Mammary epithelial cell (primary cell): ENCODE measurements at places on chromosomes 3 and 15.

GRCh38 chr15:35722501-35722900 lies 176.5 kb upstream of the DPH6 start:
- no peak for DNase-seq

- DNase-seq = no peak
These were observed 229.7 kb downstream of the ADAMTS17 start for GRCh38 chr15:100112061-100112420.

DNA sequence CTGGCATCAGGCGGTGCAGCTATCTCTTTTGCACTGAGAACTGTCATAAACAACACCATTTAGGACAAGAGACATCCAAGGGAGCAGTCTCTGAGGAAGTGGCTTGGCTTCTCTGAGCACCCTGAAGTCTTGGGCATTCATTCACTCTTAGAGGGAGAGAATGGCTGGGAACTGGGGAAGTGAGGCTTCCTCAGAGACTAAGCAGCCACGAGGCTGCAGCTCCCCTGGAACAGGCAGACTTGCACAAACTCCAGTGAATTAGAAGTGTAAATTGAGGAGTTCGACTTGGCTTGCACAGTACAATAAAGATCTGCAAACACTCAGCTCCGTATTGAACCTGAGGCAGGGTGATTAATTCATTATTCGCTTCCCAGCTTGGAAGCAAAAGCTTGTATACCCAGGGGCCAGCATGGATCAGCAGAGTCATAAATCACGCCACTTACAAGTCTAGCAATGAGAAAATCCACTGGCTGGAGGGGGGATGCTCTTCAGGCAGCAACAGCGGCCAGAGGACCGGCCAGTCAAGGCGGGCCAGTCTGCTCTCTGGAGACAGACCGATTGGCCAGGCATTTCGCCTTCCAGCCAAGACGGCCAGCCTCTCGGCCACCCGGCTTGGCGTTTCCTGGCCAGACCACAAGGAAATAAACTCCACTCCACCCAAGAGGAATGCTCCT lies 118.8 kb upstream of the ADPGK start:
- no peak for DNase-seq

DNA sequence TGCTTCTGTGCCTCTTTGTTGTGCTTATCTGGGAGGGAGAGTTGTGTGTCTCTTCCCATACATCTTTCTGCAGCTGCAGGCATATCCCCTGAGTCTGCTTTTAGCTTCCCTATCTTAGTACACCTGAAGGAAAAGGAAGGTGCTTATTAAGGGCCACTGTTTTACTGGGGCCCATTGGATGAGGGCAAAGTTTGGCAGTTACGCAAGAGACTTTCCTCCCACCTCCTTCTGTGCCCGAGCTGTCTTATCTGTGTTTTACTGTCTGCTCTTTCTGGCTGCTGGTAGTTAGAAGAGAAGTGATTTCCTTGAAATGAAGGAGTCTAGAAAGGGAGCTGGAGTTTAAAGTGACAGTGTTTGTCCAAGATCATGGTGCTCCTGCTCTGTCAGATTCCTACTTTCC lies 66.5 kb downstream of the GABRG3 start:
- DNase-seq = no peak

DNA sequence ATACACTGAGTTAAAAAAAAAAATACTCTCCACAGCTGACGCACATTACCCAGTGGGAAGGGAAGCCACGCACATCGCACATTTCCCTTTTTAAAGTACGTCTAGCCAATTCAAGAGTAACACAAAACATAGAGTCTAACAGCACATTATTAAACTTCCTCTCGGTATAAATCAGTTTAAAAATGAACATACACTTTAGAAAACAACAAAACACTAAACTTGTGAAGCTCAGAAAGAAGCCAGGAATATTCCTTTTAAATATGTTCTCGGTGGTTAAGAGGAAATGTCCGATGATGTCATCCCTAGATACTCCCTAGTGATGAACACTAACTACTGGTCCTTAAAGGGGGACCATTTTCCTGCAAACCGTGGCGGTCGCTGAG lies 721 bp downstream of the MYEF2 start:
- peak; percentile 20 for DNase-seq

DNA sequence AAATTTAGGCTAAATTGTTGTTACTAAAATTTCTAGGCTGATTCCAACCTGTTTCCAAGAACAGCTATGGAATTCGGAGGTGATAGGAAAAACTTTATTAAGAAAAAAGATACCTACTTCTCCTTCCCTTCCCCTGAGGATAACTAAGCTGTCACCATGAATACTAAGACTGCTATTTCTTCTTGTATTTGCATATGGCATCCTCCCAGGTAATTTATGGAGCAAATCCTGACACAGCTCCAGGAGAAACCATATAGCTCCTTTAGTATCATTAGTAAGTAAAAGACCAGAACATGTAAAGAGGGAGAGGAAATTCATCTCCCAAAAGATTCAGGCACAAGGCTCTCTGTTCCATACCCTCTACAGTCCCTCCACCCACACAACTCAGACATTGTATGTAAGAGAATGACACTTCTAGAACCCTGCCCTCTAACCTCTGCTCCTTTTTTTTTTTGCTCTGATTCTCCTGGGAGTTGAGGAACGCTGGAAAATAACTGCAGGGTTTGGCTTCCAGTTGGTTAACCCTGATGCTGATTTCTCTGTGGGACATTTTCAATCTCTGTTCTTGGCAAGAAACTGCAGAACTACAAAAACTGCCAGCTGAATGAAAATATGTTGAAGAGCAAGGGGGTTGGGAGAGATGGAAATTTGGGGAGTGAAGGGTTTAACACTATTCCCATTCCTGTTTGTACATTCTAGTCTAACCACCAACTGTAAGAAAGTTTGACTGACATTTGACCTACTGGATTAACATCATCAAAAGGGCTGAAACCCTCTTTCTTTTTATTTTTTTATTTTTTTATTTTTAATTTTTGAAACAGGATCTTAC lies 14.2 kb upstream of the MAGI1 start:
- no peak for DNase-seq

GRCh38 chr3:179449636-179450035 lies 1.6 kb downstream of the GNB4 start:
- no peak for DNase-seq

DNA sequence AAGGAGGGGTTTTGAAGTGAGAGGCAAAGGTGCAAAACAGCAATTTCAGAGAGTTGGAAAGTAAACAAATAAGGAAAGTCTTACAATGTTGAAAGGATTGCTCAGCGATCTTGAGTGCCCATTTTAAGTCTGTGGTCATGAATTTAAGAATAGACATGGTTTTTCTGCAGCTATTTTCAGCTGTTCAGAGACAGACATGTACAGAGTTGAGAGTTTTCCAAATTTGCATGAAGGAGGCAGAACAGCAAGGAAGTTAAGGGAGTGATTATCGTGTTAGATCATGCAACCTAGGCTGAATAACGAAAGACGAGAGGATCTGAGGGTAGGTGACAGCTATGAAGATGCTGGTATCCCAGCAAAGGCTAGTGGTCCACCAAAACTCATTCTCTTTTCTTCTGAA lies 37.2 kb downstream of the DET1 start:
- no peak for DNase-seq

DNA sequence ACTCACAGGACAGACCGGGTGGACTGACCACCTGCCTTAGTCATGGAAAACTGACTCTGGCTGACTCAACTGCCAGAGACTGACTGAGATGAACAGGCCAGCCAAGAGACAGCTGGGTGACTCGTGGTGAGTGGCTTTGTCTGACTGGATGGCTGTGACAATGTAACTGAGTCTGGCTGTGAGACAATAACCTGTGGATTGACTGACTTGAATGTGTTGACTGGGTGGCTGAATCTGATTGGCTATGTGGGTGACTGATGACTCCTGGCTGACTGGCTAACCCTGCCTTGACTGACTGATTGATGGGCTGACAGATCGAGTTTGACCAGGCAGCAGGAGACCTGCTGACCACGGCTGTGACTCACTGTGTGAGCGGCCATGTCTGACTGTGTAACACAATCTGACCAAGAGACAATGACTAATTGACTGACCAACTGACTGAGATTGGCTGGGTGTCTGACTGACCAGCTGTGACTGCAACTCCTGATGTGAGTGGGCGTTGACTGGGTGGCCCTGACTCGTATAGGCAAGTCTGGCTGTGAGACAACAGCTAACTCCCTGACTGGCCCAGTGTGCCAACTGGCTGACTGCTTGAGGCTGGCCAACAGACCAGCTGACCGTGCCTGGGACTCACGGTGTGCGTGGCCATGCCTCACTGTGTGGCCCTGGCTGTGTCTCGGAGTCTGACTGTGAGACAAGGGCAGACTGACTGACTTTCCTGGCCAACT lies 509.1 kb downstream of the SHQ1 start:
- DNase-seq = peak; percentile 98

- no peak for DNase-seq
These were observed 1.3 kb upstream of the USP3 start for GRCh38 chr15:63502843-63503738.

DNA sequence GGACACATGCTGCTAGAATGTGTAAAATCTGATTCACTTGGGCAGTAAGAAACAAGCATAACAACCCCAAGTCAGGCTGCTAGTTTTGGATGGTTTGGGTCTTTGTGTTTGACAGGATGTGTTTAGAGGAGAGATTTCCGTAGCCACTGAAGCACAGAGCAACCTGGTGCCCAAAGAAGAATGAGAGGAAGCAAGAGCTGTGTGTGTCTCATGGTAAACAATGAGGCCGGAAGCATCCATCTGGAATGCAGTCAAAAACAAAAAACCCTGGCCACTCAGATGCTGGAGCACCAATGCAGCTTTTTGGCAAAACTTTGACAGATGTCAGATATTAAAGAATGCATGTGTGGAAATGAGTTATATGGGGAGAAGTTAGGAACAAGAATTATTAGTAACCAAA lies 39.4 kb upstream of the SNRK start:
- DNase-seq = no peak

DNA sequence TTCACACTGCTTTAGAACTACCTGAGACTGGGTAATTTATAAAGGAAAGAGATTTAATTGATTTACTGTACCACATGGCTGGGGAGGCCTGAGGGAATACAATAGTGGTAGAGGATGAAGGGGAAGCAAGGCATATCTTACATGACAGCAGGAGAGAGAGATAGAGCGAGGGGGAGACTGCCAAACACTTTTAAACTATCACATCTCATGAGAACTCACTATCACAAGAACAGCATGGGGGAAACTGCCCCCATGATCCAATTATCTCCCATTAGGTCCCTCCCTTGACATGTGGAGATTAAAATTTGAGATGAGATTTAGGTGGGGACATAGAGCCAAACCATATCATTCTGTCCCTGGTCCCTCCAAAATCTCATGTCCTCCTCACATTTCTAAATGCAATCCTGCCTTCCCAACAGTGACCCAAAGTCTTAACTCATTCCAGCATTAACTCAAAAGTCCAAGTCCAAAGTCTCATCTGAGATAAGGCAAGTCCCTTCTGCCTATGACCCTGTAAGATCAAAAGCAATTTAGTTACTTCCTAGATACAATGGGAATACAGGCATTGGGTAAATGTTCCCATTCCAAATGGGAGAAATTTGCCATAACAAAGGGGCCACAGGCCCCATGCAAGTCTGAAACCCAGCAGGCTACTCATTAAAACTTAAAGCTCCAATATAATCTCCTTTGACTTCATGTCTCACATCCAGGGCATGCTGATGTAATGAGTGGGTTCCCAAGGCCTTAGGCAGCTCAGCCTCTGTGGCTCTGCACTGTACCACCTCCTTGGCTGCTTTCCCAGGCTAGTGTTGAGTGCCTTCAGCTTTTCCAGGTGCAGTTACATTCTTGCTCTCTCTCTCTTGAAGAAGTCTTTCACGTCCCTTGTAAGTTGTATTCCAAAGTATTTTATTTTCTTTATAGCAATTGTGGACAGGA lies 481.7 kb upstream of the TGFBR2 start:
- DNase-seq = peak; percentile 83

GRCh38 chr15:85872125-85872524 lies 77.4 kb upstream of the KLHL25 start:
- no peak for DNase-seq

- no peak for DNase-seq
These were observed 953.4 kb downstream of the ZPLD1 start for GRCh38 chr3:103388214-103388613.

GRCh38 chr15:98599909-98600691 lies 48.2 kb upstream of the IGF1R start:
- DNase-seq = peak; percentile 58

DNA sequence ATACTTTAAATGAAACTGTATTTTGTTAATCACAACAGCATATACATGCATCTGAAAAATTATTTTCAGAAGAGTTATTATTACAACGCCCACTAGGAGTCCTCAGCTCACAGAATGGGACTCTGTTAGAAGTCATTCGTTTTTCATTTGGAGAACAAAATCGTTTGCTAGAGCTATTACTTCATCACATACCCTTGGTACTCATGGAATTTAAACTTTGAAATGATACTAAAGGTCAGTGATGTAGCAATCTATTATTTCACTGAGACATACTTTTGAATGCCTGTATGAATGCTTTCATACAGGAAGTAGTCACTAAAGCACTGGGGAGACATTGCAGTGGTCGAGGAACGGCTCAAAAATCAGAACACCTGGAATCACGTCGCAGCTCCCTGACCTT lies 198.1 kb downstream of the MBNL1 start:
- no peak for DNase-seq

- DNase-seq = no peak
These were observed 301.7 kb upstream of the ATP11B start for GRCh38 chr3:182491577-182491976.

DNA sequence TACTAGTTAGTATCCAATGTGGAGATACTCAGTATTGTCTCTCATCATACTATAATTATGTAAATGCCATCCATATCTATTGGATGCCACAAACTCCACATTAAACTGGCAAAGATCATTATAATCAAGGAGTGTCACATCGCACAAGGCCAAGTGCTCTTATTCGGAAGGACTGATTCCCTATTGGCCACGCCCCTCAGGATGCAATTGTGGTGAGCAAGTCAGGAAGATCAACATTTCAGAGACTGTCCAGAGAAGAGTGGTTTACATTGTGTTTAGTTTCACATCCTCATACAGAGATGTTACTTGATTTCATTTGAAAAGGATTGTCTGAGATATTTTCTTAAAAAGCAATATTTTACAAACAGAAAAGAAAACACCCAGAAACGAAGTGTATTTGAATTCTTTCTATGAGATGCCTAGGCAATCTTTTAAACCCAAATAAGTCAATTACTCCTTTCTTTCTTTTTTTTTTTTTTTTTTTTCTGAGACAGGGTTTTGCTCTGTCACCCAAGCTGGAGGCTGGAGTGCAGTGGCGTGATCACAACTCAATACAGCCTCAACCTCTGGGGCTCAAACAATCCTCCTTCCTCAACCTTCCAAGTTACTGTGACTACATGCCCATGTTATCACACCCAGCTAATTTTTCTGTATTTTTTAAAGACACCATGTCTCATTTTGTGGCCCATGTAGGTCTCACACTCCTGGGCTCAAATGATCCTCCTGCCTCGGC lies 369.1 kb downstream of the RBMS3 start:
- no peak for DNase-seq

DNA sequence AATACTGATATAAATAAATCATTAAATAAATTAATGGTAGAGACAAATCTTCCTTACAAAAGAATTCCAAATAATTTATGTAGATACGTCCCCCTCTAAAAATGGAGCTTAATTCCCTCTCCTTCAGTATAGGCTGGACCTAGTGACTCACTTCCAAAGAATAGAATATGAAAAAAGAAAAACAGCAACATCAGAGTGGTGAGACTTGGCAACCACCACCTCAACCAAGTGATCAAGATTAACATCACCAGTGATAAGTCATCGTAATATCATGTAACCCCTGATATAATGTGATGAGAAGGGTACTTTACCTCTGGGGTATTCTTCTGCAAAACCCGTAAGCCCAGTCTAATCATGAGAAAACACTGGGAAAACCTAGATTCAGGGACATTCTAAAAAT lies 13.4 kb downstream of the GOLGB1 start:
- peak; percentile 24 for DNase-seq

- DNase-seq = no peak
These were observed 5.2 kb downstream of the PARP3 start for GRCh38 chr3:51947215-51947900.
